ENCODE measurements at places on chromosomes 1 and 21. TPM values are rescaled to one million over a fixed set of nuclear protein-coding genes. Genes with fewer than 3 reads are reported as not detected.

ZNF683 gene
- 1.1 TPM for total RNA-seq

NPHP4 gene
- 14.6 TPM for total RNA-seq

CATSPERE gene
- total RNA-seq, result 1.1 TPM

PLA2G2D gene
- total RNA-seq, result not detected

C1orf53 gene
- 4.0 TPM for total RNA-seq

LRRC38 gene
- 0.17 TPM for total RNA-seq

ITLN2 gene
- total RNA-seq, result 44.1 TPM

OPTC gene
- total RNA-seq, result not detected

UBXN10 gene
- total RNA-seq, result 0.87 TPM
